ENCODE measurements at places on chromosomes 5 and 9.

GRCh38 chr9:124450241-124450924, at the start of gene ADGRD2:
Gene ADGRD2, plus strand, starts transcription at chr9:124450451. Its CDS starts 1,216 bp downstream, at chr9:124451667.
- DNase-seq = peak; percentile 33

- no peak for DNase-seq
Observed at GRCh38 chr5:151067632-151068432, 13.0 kb downstream of the TNIP1 start.

DNA sequence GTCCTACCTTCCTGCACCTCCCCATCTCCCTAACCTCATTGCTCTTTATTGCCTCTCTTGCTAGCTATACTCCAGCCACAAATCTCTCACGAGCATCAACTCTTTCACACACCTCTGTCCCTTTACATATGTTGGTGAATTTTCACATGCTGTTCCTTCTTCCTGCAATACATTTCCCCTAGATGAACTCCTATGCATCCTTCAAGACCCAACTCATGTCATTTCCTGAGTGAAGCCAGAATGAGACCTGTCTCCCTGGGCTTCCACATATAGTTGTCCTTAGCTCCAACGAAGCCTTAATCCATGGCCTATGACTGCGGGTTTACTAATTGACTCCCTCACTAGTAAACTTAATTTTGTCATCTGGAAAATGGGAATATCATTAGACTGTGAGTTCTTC, 297.3 kb upstream of the PANK3 start:
- no peak for DNase-seq

GRCh38 chr9:124125651-124125977, 114.0 kb downstream of the LHX2 start:
- no peak for DNase-seq

- DNase-seq = no peak
Observed at GRCh38 chr5:141941307-141941706, 16.7 kb downstream of the PCDH12 start.

- no peak for DNase-seq
Observed at GRCh38 chr5:57171816-57172465, 1.9 kb upstream of the GPBP1 start.

- DNase-seq = no peak
Observed at GRCh38 chr5:37716405-37716804, 123.4 kb downstream of the GDNF start.

DNA sequence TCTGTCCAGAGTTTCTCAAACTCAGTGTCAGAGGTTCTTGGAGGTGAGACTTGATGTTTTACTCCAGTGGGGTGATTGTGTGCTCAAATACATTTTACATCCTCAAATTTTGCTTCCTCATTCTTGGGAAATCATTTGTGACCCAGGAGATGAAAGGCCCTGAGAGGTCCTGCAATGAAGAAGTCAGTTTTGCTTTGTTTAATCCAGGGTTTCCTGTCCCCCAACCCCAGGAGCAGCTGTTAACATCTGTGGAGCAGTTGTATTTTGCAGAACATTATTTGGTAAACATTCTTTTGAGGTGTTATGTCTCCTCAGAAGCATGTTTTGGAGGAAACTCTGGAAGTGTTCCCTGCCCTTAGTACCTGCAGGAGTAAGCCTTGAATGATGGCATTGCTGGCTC, 59.8 kb downstream of the DAB2IP start:
- DNase-seq = no peak

- no peak for DNase-seq
Observed at GRCh38 chr9:71725590-71726338, 42.5 kb downstream of the CEMIP2 start.

- DNase-seq = no peak
Observed at GRCh38 chr9:1048811-1049210, 1.3 kb upstream of the DMRT2 start.

DNA sequence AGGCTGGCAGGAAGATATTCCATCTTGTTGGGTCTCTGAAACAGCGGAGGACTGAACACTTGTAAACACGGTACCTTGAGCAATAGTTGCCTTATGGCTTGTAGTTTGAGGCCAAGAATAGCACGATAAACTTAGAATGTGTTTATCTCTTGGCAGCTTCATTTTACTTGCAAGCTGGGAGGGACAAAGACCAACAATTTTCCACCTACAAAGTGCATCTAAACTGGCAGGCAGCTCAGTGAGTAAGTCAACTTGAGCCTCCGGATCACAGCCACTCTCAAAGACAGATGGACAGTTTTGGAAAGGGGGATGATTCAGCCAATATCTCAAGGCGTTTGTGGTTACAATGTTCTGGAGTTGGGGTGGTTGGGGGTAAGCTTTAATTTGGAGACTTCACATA, 652.6 kb downstream of the CETN3 start:
- DNase-seq = no peak

DNA sequence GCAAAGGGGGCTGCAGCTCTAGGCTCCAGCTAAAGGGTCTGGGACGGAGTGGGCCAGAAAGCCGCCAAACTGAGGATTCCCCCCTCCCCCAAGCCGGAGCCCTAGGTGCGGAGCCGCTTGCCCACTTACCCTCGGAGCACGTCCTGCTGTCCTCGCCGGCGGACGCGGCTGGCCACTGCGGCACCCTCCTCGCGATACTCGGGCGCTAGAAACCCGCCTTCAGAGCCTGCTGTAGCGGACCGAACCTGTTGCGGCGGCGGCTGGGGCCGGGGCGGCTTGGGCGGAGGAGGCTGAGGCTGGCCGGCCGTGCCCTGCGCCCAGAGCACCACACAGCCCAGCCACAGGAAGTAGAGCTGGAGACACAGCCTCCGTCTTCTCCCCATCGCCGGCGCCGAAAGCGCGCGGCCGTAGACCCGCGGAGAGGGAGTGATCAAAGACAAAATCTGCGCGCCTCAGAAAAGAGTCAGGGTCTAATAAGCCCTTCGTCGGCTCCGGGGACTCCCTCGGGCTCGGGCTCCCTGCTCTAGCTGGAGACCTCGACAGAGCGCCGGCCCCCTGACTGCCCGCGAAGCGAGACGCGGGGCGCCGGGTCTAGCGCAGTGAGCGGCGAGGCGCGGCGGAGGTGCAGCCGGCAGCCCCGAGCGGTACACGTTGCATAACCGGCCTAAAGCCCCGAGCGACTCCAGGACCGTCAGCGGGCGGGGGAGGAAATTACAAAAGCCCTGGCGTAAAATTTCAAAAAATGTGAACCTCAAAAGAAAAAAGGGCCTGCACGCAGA, 635 bp downstream of the FBN2 start:
- DNase-seq = no peak
